Left renal pelvis (tissue), 4 donors: ENCODE measurements at places on chromosomes 5 and 9. TPM values are rescaled to one million over a fixed set of nuclear protein-coding genes. Genes with fewer than 3 reads are reported as not detected.

The CLIC3 gene
- polyA plus RNA-seq: 0.60 TPM

The ARHGEF28 gene
- polyA plus RNA-seq: 13.7 TPM

The GZMA gene
- polyA plus RNA-seq: 0.73 TPM

DNA sequence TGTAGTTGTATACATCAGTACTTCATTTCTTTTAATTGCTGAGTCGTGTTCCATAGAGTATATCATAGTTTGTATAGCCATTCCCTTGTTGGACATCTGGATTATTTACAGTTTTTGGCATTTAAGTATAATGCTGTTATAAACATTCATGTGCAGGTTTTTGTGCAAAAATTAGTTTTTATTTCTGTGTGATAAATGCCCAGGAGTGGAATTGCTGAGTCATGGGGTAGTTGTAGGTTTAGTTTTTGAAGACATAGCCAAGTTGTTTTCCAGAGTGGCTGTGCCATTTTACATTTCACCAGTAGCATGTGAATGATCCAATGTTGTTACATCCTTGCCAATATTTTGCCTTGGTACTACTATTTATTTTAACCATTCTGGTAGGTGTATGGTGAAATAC is 12.5 kb downstream of the ZNF354B start:
- DNase-seq: no peak

DNA sequence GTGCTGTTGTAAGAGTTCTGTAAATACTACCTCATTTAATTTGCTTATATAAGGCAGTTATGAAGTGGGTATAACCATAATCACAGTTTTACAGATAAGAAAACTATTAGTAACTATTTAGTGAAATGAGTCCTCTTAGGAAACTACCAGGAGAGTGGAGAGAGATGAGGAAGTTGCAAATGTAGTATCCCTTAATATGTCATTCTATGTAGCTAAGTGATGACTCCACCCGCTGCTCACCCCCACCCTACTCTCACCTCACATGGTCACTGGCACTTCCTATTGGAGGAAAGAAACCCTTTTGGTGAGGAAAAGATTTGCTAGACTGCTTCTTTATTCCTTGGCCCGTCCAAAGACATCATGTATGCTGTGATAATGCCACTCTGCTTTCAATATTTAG is 241.8 kb upstream of the SLC24A2 start:
- DNase-seq: no peak
